ENCODE measurements at places on chromosomes 12 and 14.

- DNase-seq: no peak
Observed at GRCh38 chr12:102643879-102644575, 163.7 kb upstream of the IGF1 start.

GRCh38 chr14:60349663-60350365 is 100.8 kb downstream of the PPM1A start:
- DNase-seq: peak; percentile 44

DNA sequence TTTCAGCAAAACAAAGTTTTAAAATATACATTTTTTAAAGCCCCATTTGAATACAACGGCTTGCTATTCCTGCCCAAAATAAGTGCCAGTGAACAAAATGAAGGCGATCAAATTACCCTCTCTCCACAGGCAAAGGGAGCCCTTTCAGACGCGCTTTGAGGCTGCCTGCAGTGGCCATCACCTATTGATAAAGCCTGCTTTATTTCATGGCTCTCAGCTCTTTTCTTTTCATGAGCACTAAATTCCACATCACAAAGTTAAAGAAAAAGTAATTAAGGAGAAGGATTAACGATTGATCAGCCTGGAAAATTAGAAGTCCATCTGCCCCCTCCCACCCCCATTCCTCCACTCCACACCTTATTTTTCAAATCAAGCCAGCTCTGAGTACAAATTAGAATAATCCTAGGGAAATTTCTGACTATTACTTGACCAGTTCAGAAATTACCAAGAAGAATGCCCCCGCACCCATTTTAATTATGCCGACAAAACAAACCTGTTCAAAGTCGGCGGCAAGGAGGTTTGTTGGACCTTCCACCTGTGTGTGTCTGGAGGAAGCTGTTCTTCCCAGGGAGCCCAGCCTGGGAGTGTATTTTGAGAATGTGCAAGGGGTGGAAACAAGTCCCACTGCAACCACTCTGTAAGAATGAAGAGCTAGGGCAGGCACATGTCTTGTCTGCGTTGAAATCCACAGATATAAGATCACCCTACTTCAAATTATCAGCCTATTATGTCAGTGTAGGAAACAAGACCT is 64.2 kb upstream of the RIC8B start:
- DNase-seq: no peak

GRCh38 chr14:38205949-38206665 is 1.6 kb upstream of the SSTR1 start:
- no peak for DNase-seq
